ENCODE measurements at places on chromosomes 4 and X.
A peak's percentile ranks its signal among the peaks of the same experiment; 100 is the strongest.

GRCh38 chr4:181599134-181599533 is 644.1 kb upstream of the TENM3 start:
- no peak for DNase-seq

DNA sequence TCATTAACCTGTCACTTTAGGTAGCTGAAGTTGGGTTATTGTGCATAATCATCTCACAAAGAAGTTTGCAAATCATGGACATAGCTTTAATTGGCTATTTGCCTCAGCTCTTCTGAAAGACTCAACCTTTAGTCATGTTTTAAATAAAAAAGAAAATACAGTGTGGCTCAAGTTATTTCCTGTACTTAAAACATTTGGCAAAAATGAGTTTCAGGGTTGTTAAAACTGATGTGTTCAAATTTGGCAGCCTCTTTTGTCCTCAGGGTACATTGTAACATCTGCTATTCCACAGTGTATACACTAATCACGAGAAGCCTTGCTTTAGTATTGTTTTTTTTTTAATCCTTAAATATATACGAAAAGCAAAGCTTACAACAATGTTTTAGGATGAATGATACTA is 31.5 kb upstream of the HPGD start:
- no peak for DNase-seq

GRCh38 chr4:7420661-7421040 is 14.1 kb downstream of the PSAPL1 start:
- DNase-seq: peak; percentile 11

DNA sequence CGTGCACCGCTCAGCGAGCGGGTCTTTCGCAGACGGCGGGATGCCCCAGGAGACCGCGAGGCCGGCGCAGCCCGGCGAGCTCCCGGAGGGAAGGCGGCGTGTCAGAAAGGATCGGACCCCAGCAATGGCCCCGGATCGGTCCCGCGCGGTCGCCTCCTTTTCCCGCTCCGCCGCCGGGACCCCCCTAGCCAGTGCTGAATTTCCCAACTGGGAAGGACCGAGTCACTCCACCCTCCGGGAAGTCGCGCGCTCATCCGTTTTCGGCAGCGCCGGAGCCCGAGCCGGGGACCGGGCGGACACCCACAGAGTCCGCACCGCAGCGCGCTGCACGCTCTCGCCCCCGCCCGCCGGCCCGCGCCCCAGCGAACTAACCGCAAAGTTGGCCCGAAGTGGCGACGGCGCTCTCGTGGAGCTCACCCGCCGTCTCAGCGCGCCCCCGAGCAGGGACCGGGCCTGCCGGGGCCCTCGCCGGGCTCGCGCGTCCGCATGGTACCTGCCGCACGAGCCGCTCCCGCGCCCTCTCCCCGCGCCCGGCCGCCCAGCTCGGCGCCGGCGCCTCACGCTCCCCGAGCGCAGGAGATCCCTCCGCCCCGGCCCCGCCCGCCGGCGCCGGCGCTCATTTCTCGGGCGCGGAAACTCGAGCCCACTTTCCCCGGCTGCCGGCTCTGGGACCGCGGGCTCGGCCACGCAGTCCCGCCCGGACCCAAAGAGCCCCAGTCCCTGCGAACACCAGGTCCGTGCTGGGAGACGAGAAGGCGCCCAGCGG is at the start of gene FAT1:
Gene FAT1 (minus strand): TSS at position 565 of the 766 bp plus-strand sequence. CDS start 14,029 bp downstream, outside the sequence.
- peak; percentile 86 for DNase-seq

DNA sequence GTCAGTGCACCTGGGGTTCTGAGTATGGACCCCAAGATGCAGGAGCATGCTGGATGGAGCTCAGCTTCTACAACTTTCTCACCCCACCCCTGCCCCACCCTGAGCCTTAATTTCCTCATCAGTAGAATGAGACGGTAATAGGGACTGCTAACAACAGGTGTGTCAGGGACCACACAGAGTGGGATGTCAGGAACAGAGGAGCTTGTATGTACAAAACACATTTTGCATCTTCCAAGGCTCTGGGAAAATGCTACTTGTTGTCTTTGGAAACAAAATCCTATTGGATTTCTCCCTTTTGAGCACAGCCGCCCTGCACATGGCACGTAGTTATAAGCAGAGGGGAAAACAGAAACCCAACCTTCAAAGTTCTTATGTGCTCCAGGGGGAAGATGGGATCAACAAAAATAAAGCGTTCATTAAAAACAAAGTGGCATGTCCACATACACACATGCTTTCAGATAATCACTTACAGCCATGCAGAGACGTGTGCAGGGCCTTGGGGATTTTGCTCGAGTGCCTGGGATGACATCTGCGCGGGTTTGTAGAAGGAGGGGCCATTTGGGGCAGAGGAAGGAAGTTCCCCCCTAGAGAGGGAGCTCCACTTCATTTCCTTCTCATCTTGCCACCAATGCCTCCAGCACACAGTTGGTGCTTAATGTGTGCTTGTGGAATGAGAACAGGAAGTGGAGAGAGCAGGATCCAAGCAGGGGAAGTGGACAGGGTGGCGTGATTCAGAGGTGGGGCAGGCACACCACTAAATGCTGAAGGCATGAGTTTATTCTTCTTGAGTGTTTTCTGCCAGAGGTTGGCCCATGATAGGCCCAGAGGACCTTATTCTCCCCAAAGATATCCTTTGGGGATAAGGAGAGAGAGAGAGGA is 138.9 kb downstream of the SMIM20 start:
- no peak for DNase-seq

DNA sequence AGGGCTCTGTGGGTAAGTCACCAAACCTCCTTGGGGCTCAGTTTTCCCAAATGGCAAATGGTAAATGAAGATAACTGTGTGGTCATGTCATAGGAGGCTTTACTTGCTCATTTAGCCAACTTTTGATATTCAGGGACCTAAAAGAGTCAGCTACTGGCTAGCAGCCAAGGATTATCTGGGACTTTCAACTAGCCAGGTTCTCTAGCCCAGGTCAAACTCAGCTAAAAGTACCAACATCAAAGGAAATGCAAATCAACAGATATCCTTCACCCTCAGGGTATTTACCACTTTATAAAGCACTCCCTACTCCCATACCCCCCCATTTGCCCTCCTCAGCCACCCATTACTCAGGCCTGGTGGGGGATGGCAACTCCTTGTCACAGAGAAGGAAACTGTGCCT is 7.5 kb downstream of the AMER1 start:
- DNase-seq: no peak

DNA sequence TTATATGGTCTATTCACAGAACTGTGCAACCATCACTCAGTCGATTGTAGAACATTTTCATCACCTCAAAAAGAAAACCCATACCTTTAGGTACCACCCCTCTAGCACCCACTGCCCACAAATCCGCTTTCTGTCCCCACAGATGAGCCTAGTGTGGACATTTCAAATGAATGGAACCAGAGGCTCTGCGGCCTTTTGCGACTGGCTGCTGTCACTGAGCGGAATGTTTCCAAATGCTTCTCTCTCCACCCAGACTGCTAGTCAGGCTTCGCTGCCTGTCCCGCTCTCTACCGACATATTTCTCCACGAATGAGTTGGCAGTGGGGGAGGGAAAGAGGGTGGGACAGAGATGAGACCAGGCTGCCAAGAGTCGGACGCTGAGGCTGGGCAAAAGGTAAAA is 1.7 kb upstream of the BGN start:
- no peak for DNase-seq

GRCh38 chrX:132986556-132986955 is 28.1 kb upstream of the HS6ST2 start:
- DNase-seq: no peak

GRCh38 chrX:10360116-10360515 is 203.3 kb downstream of the CLCN4 start:
- DNase-seq: peak; percentile 55

DNA sequence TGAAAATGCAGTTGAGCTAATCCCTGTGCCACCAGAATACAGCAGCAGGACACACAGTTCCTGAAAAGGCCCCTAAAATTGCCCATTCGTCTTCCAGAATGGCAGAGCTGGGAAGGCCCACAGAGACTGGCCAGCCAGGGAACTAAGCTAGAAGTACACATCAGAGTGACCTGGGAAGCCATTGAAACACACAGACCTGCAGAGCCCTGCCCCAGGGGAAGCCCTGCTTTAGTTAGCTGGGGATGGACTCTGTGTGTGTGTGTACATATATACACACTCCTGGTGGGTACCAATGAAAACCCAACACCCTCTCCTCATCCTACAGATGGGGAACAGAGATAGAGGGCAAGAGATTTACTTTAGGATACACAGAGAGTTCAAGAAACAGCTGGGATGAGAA is 227.7 kb downstream of the HS6ST2 start:
- no peak for DNase-seq

DNA sequence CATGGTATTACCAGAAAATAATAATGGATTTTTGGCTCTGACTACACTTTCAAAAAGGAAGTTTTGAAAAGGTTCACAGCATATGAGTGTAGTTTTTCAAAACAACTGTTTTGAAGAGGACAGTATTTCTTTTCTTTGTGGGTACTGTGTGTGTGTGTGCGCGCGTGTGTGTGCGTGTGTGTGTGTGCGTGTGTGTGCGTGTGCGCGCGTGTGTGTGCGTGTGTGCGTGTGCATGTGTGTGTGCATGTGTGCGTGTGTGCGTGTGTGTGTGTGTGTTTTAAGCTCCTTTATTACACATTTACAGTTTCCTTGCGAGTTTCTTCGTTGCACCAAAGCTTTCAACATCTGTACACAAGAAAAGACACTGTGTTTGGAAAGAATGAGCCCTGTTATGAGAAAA is 755.4 kb downstream of the SH3BGRL start:
- no peak for DNase-seq

GRCh38 chr4:7213807-7214206 is 21.5 kb downstream of the SORCS2 start:
- no peak for DNase-seq

DNA sequence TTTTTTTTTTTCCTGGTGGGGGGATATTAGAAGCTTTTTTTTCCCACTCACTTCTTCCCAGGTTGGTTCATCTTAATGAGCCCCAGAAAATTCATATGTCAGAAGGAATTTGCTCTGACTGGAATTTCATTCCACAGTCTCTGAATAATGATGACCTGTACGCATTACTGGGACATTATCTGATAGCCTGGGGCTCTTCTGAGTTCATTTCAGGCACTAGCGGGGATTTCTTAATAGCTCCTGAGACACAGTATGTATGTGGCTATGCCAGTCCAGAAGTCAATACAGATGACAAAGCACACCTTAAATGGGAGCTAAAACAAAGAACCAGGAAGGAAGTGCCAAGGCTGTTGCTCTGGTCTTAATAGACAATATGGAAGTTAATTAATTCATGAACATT is 295.2 kb upstream of the IGFBP7 start:
- no peak for DNase-seq

GRCh38 chr4:3411676-3412075 is 30.1 kb upstream of the HGFAC start:
- peak; percentile 11 for DNase-seq

GRCh38 chr4:86296865-86297264 is 63.0 kb downstream of the MAPK10 start:
- no peak for DNase-seq

DNA sequence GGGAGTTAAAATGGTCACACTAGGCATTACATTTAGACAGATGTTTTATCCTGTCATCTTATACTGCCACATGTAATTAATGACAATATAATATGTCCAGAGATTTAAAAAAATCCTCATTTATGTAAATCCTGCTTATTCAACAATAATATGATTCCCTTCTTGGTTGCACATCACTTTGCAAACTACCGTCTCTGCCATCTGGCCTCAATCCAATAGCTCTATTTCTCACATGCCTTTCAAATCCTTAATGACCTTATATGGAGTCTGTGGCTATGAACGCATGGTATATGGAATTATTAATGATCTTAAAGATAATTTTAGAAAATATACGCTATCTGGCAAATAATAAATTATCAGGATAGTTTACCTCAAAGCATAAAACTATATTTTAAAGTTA is 144.5 kb downstream of the NPNT start:
- DNase-seq: no peak

DNA sequence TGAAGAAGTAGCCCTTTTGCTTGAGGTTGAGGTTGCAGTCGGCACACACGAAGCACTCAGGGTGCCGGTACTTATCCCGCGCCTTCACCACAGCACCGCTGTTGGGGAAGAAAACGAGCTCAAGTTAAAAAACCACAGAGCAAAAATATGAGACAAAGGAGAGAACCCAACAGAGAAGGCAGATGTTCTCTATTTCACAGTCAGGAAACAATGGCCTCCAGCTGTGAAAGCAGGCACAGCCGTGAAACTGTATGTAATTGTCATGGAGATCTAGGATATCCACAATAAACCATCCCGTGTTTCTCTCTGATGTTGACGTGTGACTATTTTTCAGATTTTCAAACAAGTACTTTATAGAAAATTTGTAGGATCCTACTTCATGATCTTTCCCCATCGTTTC is 30.9 kb upstream of the CCDC110 start:
- DNase-seq: no peak

DNA sequence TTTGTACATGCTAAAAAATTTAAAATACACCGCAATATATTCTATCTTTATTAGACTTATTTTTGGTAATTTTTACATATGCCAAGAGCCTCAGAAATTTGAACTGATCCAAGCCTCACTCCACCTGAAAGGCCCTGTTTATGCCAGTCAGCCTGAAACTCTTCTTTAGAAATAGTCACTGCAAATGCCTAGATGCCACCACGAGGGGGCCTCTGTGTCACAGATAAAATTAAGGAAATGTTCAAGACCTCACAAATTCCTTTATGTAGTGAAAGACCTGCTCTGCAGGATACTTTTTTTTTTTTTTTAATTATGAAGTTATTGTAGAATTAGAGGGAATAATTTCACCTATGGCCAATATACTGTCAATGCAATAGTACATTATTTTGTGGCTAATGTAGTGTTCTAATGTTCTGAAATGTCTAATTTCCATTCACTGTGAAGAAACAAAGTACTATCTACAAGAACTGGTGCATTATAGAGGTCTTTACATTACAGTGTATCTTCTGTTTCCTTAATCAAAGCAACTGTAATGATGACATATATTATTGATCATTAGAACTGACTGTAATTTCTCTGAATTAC is 69.8 kb downstream of the DTHD1 start:
- peak; percentile 59 for DNase-seq

GRCh38 chrX:37873220-37873619 is 25.8 kb upstream of the DYNLT3 start:
- DNase-seq: no peak

- DNase-seq: no peak
These were observed 8.8 kb downstream of the EPHA5 start for GRCh38 chr4:65661471-65661870.

DNA sequence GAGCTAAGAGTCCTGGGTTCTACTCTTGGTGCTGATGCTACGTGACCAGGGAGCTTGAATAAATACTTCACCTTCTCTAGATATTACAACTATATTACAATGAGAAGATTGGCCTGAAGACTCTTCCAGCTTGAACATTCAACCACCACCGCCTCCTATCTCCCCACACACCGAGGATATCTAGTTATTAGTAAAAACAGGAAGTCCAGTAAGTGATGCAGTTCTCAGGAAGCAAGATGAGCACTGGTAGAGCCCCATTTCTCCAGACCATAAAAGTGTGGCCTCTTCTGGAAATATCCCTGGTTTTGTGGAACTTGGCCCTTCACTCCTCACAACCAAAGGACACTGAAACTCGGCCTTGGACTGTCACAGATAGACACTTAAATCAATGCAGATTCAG is 18.5 kb downstream of the PJA1 start:
- DNase-seq: peak; percentile 1

- DNase-seq: no peak
These were observed 299.5 kb downstream of the MAPK10 start for GRCh38 chr4:86060341-86060740.

- peak; percentile 51 for DNase-seq
These were observed 670.3 kb upstream of the FAM241A start for GRCh38 chr4:111475001-111475400.
